ENCODE measurements at places on chromosomes 16 and 17.

- no peak for DNase-seq
These were observed 332.7 kb downstream of the ZFHX3 start for GRCh38 chr16:72715267-72715666.

- DNase-seq = no peak
These were observed 7.1 kb upstream of the TM4SF5 start for GRCh38 chr17:4764595-4764994.

DNA sequence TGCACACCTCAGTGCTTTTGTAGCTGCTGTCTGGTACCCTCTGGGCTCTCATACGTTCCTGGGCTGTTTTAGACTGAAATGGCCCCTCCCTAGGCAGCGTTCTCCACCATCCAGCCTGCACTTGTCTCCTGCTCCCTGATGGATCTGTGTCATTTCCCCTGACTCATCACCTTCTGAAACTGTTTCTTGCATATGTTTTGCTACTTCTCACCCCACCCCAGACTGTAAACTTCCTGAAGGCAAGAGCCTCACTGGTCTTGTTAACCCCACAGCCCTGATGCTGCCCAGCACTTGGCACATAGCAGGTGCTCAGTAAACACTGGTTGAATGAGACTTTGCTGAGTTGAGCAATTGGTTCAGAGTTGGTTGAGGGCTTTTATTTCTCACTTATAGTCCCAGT, 78.7 kb downstream of the CRISPLD2 start:
- no peak for DNase-seq

DNA sequence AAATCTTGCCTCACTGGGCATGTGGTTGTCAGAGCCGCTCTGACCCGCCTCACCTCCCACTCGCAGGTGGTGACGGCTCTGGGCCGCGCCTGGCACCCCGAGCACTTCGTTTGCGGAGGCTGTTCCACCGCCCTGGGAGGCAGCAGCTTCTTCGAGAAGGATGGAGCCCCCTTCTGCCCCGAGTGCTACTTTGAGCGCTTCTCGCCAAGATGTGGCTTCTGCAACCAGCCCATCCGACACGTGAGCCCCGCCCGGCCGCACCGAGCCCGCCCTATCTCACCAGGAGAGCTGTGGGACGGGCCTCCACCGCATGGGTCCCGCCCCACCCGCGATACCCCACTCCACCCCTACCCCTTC, 4.0 kb downstream of the TGFB1I1 start:
- DNase-seq = no peak

- no peak for DNase-seq
These were observed 54.4 kb upstream of the ICAM2 start for GRCh38 chr17:64074704-64075426.

- DNase-seq = no peak
These were observed 83.9 kb downstream of the HIC1 start for GRCh38 chr17:2138761-2139160.

DNA sequence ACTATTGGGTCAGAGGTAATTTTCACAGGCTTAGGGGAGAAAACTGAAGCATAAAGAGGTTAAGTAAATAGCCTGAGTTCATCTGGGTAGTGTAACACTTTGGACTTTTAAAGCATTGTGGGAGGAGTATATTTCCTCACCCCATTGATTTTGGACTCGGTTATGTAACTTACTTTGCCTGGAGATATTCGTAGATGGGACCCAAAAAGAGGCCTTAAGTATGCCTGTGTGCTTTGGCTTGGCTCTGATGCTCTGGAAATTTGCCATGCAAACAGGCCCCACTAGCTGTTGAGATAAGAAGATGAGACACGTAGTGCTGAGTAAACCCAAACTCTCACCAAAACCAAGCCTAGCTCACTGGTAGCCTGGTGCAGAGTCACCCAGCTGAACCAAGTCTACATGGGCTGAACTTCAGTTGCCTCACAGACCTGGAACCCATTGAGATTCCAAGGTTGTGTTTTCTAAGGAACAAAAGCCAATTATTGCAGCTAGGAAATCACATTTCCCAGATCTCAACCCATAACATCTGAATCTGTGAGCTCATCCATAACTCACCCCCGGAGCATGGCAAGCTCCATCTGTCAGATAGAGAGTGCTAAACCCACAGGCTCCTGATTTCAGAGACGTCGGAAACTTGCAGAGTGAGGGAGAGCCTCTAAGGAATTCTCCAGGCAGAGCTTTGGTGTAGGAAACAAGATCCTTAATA, 536.0 kb upstream of the C16orf82 start:
- no peak for DNase-seq

- no peak for DNase-seq
These were observed 388.3 kb downstream of the CA10 start for GRCh38 chr17:51770027-51770759.

DNA sequence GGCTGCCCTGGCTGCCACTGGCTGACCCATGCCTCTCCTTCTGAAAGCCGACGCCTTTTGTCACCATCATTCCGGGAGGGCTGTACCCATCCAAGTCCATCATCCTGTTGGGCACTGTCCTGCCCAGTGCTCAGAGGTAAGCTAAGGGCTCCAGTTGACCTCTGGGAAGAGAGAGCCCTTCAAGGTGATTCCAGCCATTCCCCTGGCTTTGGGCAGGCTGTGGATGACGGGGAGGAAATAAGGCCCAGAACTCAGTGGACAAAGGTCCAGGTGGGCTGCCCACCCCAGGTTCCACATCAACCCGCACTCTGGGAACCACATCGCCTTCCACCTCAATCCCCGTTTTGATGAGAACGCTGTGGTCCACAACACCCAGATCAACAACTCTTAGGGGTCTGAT, 45.8 kb downstream of the NOS2 start:
- no peak for DNase-seq

- no peak for DNase-seq
These were observed 671.4 kb upstream of the SALL1 start for GRCh38 chr16:51822471-51822870.

- no peak for DNase-seq
These were observed 215.9 kb upstream of the GSE1 start for GRCh38 chr16:85396879-85397871.

DNA sequence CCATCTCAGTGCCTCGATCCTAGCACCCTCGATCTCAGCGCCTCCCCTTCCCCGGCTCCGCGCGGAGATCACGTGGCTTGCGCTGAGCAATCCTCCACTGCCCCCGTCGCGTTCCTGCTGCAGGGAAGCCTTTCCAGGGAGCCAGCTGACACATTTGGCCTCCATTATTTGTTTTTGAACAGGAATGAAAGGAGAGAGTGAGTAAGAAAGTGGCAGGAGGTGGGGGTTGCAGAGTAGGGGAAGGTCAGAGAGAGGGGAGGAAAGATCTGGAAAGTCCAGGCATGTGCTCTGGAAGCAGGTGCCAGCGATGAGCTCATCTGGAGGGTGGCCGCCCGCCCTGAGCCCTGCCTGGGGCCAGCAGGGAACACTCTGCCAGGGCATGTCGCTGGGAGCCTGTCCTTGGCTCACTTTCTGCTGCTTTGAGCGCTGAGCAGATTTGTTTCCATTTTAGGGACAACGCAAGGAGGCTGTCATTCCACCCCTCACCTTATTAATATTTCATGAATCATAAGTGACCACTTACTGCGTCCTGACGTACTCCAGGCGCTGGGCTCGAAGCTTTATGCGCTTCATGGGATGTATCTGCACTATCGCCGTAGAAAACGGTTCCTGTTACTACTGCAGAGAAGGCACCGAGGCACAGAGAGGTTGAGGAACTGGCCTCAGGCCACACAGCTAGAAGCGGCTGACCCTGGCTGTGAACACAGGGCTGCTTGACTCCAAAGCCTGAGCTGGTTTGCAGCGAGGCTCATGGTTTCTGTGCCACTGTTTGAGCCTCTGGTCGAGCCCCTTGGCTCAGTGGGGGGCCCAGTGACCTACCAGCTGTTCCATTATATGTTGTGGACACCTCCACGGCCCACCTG, 283.1 kb downstream of the SEC14L1 start:
- no peak for DNase-seq

DNA sequence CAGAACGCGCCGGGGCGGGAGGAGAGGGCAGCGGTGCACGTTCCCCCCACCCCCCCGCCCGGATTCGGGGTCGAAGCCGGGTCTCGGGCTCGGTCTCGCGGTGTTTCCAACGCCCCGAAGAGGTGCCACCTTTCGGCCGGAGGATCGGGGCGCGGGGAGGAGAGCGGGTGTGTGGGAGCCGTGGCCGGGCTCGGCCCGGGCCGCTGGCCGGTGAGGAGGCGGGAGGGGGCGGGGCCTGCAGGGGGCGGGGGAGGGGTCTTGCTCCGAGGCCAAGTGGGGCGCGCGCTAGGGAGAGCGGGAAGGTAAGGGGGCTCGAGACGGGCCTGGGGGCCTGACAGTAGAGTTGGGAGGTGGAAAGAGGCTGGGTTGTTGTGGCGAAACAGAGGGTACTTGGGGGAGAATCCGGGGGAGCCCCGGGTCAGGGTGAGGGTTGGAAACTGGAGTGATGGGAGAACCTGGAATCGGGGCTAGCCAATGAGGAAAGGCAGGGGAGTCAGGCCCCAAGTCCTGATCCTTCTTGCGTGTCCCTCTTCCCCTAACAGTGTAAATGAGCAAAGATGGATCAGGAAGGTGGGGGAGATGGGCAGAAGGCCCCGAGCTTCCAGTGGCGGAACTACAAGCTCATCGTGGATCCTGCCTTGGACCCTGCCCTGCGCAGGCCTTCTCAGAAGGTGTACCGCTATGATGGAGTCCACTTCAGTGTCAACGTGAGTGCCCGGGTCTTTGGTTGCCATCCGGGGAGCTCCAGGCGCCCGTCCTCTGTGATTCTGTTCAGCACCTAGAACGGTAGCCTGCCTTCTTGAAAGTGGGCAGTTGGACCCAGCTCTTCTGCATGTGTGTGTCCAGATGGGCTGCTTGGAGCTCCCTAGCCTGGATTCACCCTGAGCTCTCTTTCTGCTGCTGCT, 873 bp downstream of the SETD1A start:
- peak; percentile 80 for DNase-seq

DNA sequence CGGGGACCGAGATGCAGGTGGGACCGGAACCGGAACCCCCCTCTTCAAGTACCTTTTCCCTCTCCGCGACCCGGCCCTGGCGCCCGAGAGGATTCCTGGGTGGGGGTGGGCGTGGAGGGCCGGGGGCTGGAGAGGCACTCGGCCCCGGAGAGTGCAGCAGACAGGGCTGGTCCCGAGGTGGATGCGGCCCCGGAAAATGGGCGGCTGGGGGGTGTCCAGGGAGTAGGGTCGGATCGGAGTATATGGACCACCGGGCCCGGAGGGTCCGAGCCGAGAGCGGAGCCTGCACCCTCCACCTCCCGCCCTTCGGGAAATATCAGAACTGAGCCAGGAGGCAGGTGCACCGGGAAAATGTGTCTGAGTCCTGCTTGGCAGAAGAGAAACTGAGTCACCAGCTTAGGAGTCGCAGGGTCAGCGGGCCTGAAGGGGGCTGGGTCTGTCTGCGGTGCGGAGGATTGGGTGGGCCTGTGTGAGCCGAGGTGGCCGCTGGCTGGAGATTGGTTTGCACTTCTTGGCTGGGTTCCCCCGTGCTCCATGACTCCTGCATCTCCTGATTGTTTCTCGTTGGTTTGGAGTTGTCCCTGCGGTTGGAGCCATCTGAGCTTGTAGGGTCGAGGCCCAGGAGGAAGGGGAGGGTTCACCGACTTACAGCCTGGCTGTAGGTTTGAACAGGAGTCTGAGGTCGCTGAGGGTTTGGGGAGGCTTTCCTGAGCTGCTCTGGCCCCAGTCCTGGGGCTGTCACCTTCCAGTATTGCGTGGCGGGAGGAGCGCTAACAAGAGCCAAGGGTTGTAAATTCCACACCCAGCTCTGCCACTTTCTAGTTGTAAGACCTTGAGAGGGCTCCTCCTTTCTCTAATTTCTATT, 518 bp downstream of the SH2B1 start:
- no peak for DNase-seq

- DNase-seq = no peak
These were observed 6.6 kb downstream of the IGF2BP1 start for GRCh38 chr17:49003557-49004511.

- no peak for DNase-seq
These were observed 15.7 kb upstream of the WFDC1 start for GRCh38 chr16:84278968-84279367.

GRCh38 chr17:27492470-27492869, 36.2 kb downstream of the KSR1 start:
- no peak for DNase-seq

All from D721Med (cell line).